Dorsolateral prefrontal cortex (tissue), 122 donors: ENCODE measurements at places on chromosomes 16 and 17. TPM values are rescaled to one million over a fixed set of nuclear protein-coding genes. Genes with fewer than 3 reads are reported as not detected.

The CCL17 gene
- not detected for total RNA-seq

DNA sequence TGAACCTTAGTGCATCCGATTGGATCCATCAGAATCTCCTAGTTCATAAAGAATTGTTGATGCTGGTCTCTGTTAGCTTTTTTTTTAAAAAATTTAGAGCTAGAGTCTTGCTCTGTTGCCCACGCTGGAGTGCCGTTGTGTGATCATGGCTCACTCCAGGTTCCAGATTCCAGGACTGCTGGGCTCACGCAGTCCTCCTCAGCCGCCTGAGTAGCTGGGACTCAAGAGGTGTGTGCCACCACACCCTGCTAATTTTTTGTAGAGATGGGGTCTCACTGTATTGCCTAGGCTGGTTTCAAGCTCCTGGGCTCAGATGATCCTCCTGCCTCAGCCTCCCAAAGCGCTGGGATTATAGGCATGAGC is 8.0 kb downstream of the TCF25 start:
- no peak for DNase-seq

The FOXN1 gene
- total RNA-seq, result not detected

DNA sequence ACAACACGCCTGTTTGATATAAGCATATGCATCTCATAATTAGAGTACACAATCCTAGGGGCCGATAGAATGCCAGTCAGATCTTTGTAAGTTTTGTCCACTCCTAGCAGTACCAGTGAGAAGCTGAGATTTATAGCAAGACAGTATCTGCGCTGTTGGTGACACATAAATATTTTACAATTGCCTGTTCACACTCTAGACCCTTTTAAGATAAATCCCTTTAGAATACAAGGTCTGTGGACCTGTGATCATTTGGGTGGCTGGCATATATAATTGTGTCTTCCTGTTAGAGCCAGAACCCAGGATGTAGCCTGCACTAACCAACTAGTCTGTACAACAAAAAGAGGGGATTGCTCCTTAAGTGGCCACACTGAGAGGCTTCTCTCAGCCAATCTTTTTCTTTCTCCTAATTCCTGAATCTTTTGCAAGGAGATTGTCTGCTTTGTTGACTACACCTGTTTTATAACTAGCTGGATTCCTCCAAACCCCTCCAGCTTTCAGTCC is 74.7 kb downstream of the WIPI1 start:
- DNase-seq, result no peak
